ENCODE measurements at places on chromosomes 3 and 15.

DNA sequence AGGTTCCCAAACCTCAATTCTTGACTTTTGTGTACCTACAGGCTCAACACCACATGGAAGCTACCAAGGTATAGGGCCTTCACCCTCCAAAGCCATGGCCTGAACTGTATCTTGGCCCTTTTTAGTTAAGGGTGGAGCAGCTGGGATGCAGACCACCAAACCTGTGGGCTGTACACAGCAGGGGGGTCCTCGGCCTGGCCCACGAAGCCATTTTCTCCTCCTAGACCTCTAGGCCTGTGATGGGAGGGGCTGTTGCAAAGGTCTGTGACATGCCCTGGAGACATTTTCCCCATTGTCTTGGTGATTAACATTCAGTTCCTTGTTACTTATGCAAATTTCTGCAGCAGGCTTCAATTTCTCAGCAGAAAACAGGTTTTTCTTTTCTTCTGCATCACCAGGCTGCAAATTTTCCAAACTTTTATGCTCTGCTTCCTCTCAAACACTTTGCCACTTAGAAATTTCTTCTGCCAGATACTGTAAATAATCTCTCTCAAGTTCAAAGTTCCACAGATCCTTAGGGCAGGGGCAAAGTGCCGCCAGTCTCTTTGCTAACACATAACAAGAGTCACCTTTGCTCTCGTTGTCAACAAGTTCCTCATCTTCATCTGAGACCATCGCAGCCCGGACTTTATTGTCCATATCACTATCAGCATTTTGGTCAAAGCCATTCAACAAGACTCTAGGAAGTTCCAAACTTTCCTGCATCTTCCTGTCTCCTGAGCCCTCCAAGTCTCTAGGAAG lies 90.9 kb upstream of the PLXND1 start:
- DNase-seq, result no peak

DNA sequence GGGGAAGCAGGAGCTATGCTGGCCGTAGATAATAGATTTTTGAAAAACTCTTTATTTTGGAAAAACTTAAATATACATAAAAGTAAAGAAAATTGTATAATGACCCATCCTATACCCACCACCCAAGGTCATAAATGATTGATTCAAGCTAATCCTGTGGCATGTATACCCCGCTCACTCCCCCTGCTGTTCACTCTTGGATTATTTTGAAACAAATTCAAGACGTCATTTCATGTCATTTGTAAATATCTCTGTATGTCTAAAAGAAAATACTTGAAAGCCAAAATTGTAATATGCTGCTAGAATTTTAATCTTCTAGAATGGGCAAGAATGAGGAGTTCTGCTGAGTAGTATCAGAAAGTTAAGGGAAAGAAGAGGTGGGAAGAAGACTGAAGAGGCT lies 241.7 kb downstream of the FEZF2 start:
- no peak for DNase-seq

DNA sequence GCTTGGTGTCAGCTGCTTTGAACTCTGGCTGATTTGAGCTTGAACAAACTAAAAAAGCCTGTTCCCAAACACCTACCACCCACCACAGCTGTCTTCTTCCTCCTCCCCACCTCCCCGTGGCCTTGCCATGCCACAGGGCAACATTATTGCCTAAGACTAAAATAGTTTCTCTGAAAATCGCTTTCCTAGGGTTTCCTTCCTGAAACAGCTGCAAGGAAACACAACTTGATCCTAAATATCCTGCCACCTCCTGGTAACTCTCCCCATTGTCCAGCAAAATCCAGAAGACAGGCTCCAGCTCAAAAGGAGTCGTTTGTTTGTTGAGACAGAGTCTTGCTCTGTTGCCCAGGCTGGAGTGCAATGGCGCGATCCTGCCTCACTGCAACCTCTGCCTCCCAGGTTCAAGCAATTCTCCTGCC lies 193.9 kb upstream of the TPM1 start:
- DNase-seq, result no peak

GRCh38 chr3:153176197-153176596 lies 14.2 kb downstream of the RAP2B start:
- no peak for DNase-seq

- DNase-seq, result no peak
These were observed 16.1 kb upstream of the ATP8B4 start for GRCh38 chr15:50135031-50135551.

GRCh38 chr15:50800715-50801114 lies 35.2 kb upstream of the SPPL2A start:
- no peak for DNase-seq

DNA sequence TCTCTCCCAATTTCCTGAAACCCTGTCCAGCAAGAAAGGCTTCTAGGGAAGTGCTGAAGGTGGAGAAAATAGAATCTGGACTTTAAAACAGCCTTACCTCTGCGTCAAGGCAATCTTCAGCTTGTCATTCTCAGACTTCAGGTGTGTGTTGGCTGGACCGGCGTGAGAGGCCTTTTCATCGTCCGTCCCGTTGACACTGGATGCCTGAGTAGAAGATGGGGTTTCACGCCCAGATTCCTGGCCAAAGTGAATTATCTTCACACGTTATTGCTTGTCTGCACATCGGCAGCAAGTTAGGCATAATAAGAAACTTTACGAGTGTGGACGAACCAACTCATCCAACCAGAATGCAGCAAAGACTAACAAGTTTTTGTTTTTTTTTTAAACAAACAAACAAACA lies 49.5 kb downstream of the WHAMM start:
- no peak for DNase-seq

- no peak for DNase-seq
These were observed 45.1 kb upstream of the MGLL start for GRCh38 chr3:127867412-127867811.

Measured in globus pallidus (tissue), 1 donor.